Large intestine (tissue), 12 donors: ENCODE measurements at places on chromosomes 1 and 21. TPM values are rescaled to one million over a fixed set of nuclear protein-coding genes. Genes with fewer than 3 reads are reported as not detected.

The HSD3B2 gene
- 0.72 TPM for polyA plus RNA-seq

The C1QA gene
- 91.7 TPM for polyA plus RNA-seq

The CD84 gene
- polyA plus RNA-seq: 1.7 TPM

The OR2L5 gene
- not detected for polyA plus RNA-seq

The DIPK1A gene
- polyA plus RNA-seq: 15.9 TPM

The CRYBG2 gene
- polyA plus RNA-seq: 3.9 TPM

The OPRD1 gene
- polyA plus RNA-seq: 1.5 TPM

The LCE1A gene
- polyA plus RNA-seq: not detected

The TNFRSF9 gene
- 0.33 TPM for polyA plus RNA-seq

The PPFIA4 gene
- polyA plus RNA-seq: 4.1 TPM

The RGS2 gene
- 116 TPM for polyA plus RNA-seq

The DNASE2B gene
- polyA plus RNA-seq: 0.16 TPM

The NFIA gene
- polyA plus RNA-seq: 9.6 TPM

The CELA3A gene
- 0.25 TPM for polyA plus RNA-seq

The S100A9 gene
- 40.3 TPM for polyA plus RNA-seq

DNA sequence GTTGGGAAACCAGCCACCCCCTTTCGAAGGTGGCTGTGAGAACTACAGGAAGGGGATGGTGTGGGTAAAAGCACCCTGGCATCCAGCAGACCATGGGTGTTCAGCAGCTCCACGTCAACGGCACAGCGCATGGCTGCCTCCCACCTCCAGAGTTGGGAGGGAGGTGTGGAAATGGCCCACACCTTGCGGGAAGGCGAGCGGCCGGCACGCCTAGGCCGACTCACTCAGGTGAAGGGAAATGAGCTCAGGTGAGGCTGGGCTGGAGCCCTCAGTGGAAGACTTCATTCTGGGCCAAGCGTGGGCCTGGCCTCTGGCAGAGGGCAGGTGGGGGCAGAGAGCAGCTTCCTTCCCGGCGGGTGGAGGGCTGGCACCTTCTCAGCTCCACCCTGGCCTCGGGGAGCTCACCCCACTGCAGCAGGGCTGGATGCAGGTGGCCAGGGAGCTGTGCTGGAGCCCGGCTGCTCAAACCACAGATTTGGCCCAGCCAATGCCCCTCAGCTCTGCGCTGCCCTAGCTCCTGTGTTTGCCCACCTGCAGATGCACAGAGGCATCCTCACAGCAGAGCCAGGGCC is 24.8 kb upstream of the ALDH4A1 start:
- peaks cover 3% of the 10 kb centered on the region for H3K27me3 ChIP-seq
- H3K36me3 ChIP-seq: no peaks in the 10 kb centered on the region
- peaks cover 4% of the 10 kb centered on the region for H3K4me1 ChIP-seq
- H3K27ac ChIP-seq: no peak overlapping the region
- DNase-seq: no peak

- no peak for DNase-seq
- no peaks in the 10 kb centered on the region for H3K36me3 ChIP-seq
- no peak overlapping the region for H3K27ac ChIP-seq
- peaks cover 8% of the 10 kb centered on the region for H3K4me1 ChIP-seq
- H3K4me3 ChIP-seq: no peak overlapping the region
Observed at GRCh38 chr1:2373551-2374251, 17.7 kb downstream of the MORN1 start.

GRCh38 chr1:31848381-31848897 is 32.6 kb upstream of the SPOCD1 start:
- H3K4me1 ChIP-seq: no peaks in the 10 kb centered on the region
- no peaks in the 10 kb centered on the region for H3K27me3 ChIP-seq
- no peak overlapping the region for H3K4me3 ChIP-seq
- no peak overlapping the region for H3K27ac ChIP-seq
- H3K36me3 ChIP-seq: no peaks in the 10 kb centered on the region
- no peak for DNase-seq

GRCh38 chr1:170140371-170140770 is 5.4 kb upstream of the NTMT2 start:
- H3K4me3 ChIP-seq: no peak overlapping the region
- H3K36me3 ChIP-seq: no peaks in the 10 kb centered on the region
- H3K27ac ChIP-seq: no peak overlapping the region
- no peaks in the 10 kb centered on the region for H3K27me3 ChIP-seq

GRCh38 chr1:218463194-218464156 is 118.3 kb downstream of the TGFB2 start:
- DNase-seq: no peak
- no peak overlapping the region for H3K27ac ChIP-seq
- H3K36me3 ChIP-seq: no peaks in the 10 kb centered on the region

DNA sequence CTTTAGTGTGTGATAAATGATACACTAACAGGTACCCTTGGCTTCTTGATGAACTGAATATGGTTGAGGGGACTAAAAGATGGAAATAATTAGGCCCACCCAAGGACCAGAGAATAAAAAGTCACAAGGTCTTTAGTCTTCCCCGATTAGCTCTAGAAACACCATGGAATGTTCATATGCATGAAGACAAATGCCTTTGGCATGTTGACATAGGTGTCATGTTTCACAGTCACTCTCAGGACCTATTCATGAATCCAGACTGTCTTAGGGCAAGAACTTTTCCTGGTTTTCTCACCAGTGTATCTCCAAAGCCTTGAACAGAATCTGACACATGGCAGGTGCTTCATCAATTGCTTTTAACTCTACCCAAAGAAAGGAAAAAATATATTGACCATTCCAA is 412.8 kb downstream of the AJAP1 start:
- DNase-seq: no peak
- no peaks in the 10 kb centered on the region for H3K27me3 ChIP-seq
- no peak overlapping the region for H3K27ac ChIP-seq
- H3K4me1 ChIP-seq: no peaks in the 10 kb centered on the region
- no peaks in the 10 kb centered on the region for H3K36me3 ChIP-seq

GRCh38 chr1:37146071-37146470 is 111.8 kb upstream of the GRIK3 start:
- no peak overlapping the region for H3K4me3 ChIP-seq
- no peaks in the 10 kb centered on the region for H3K27me3 ChIP-seq
- H3K4me1 ChIP-seq: no peaks in the 10 kb centered on the region
- no peak for DNase-seq
- H3K27ac ChIP-seq: no peak overlapping the region

GRCh38 chr1:235098991-235099390 is 29.6 kb downstream of the TOMM20 start:
- no peaks in the 10 kb centered on the region for H3K27me3 ChIP-seq
- no peak overlapping the region for H3K4me3 ChIP-seq
- no peak overlapping the region for H3K27ac ChIP-seq
- no peak for DNase-seq

- no peak overlapping the region for H3K4me3 ChIP-seq
- no peaks in the 10 kb centered on the region for H3K36me3 ChIP-seq
- no peak for DNase-seq
- H3K4me1 ChIP-seq: no peaks in the 10 kb centered on the region
- no peak overlapping the region for H3K27ac ChIP-seq
- H3K27me3 ChIP-seq: no peaks in the 10 kb centered on the region
Observed at GRCh38 chr21:41195311-41195710, 27.4 kb downstream of the BACE2 start.

GRCh38 chr1:41795205-41795762 is 123.4 kb downstream of the HIVEP3 start:
- no peak overlapping the region for H3K4me3 ChIP-seq
- DNase-seq: no peak
- H3K36me3 ChIP-seq: no peaks in the 10 kb centered on the region
- H3K27ac ChIP-seq: no peak overlapping the region

- no peak for DNase-seq
- H3K4me3 ChIP-seq: no peak overlapping the region
- no peaks in the 10 kb centered on the region for H3K4me1 ChIP-seq
- no peaks in the 10 kb centered on the region for H3K27me3 ChIP-seq
Observed at GRCh38 chr1:60965280-60965854, 117.0 kb upstream of the NFIA start.

- H3K27ac ChIP-seq: no peak overlapping the region
- no peak overlapping the region for H3K4me3 ChIP-seq
- H3K27me3 ChIP-seq: peaks cover 7% of the 10 kb centered on the region
- no peak for DNase-seq
Observed at GRCh38 chr1:162829268-162829667, 31.7 kb downstream of the CCDC190 start.

GRCh38 chr1:150106341-150106740 is 38.8 kb downstream of the VPS45 start:
- H3K27me3 ChIP-seq: no peaks in the 10 kb centered on the region
- H3K36me3 ChIP-seq: no peaks in the 10 kb centered on the region
- no peak overlapping the region for H3K27ac ChIP-seq
- H3K4me3 ChIP-seq: no peak overlapping the region

- no peak overlapping the region for H3K27ac ChIP-seq
- H3K4me1 ChIP-seq: peaks cover 43% of the 10 kb centered on the region
- no peak overlapping the region for H3K4me3 ChIP-seq
- no peaks in the 10 kb centered on the region for H3K27me3 ChIP-seq
Observed at GRCh38 chr1:27596261-27596660, 7.7 kb downstream of the AHDC1 start.

DNA sequence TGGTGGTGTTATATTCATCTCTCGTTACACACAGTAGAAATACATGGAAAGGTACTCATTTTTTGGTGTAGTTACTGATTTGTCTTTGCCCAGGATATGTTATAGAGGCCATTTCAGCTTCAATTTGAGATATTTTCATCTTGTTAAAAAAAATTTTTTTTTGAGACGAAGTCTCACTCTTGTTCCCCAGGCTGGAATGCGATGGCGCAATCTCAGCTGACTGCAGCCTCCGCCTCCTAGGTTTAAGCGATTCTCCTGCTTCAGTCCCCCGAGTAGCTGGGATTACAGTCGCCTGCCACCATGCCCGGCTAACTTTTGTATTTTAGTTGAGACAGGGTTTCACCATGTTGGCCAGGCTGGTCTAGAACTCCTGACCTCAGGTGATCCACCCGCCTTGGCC is 19.0 kb downstream of the MORC3 start:
- no peaks in the 10 kb centered on the region for H3K27me3 ChIP-seq
- no peak overlapping the region for H3K4me3 ChIP-seq
- H3K27ac ChIP-seq: no peak overlapping the region
- H3K4me1 ChIP-seq: no peaks in the 10 kb centered on the region

GRCh38 chr21:32813265-32813903 is 41.8 kb upstream of the PAXBP1 start:
- H3K36me3 ChIP-seq: no peaks in the 10 kb centered on the region
- no peaks in the 10 kb centered on the region for H3K27me3 ChIP-seq
- DNase-seq: peak; percentile 16
- H3K27ac ChIP-seq: no peak overlapping the region

DNA sequence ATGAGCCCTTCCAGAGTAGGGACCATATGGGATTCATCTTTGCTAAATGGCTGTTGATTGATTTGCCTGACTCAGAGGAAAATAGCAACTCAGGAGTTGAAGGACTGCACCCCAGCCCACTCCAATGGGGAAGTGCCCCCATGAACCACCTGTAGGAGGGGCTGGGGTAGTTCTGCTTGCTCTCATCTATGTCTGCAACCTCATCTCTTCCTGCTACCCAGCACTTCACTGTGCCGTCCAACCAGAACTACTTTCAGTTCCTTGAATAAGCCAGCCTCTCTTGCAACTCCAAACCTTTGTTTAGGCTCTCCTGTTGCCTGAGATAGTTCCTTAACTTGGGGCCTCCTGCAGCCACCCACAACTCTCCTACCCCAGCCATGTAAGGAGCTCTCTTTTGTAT is 26.6 kb downstream of the BEND5 start:
- H3K4me3 ChIP-seq: no peak overlapping the region
- no peak for DNase-seq
- no peak overlapping the region for H3K27ac ChIP-seq
- peaks cover 37% of the 10 kb centered on the region for H3K36me3 ChIP-seq
- no peaks in the 10 kb centered on the region for H3K27me3 ChIP-seq

DNA sequence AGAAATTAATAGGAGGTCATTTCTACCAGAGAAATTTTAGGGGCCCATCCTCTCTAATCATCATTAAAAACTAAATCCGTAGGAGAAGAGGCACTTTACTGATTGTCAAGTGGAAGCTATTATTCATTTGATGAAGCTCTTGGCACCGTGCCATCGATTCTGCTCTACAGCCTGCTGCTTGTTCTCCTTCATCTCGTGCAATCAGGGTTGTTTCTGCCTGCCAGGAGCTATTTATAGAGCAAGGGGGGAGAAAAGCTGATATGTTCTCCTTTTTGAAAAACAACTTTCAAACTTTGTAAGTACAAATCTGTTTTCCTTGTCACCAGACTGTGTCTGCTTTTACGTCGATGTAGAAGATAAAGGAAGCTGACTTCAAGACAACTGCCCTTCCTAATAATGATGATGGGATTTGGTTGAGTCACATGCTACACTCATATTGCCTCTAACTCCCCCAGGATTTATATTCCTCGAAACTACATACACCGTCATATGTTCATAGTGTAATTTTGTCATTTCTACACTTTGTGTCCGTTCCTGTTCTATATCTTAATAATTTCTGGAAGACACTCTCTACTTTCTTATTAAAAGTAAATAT is 169.6 kb upstream of the LHX8 start:
- no peaks in the 10 kb centered on the region for H3K4me1 ChIP-seq
- no peak for DNase-seq
- H3K36me3 ChIP-seq: no peaks in the 10 kb centered on the region
- no peak overlapping the region for H3K4me3 ChIP-seq

DNA sequence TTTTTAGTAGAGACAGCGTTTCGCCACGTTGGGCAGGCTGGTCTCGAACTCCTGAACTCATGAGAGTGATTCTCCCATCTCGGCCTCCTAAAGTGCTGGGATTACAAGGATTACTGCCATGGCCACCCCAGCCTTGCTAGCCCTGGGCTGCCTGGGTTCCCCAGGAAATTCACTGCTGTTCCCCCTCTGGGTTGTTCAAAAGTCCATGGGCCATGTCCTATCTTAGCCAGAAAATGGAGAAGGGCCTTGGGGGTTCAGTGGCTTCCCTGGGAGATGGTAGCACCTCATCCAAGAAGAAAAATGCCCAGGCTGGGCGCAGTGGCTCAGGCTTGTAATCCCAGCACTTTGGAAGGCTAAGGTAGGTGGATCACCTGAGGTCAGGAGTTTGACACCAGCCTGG is 20.9 kb downstream of the SLC26A9 start:
- no peak overlapping the region for H3K27ac ChIP-seq
- H3K4me3 ChIP-seq: no peak overlapping the region
- H3K36me3 ChIP-seq: no peaks in the 10 kb centered on the region

DNA sequence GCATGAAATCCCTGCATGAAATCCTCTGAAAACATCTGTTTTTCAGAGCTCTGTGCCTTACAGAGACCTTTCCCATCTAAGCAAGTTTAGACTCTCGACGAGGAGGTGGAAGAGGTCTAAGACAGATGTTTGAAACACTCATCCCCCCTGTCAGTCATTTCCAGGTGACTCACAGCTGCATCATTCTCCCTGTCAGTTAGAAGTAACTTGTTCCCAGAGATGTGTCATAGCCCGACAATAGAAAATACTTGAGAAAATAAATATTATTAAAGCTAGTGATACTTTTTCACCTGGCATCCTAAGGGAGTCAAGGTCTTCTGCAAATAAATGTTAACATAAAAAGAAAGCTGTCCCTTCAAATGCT is 41.6 kb upstream of the SEC16B start:
- peaks cover 6% of the 10 kb centered on the region for H3K36me3 ChIP-seq
- H3K4me1 ChIP-seq: no peaks in the 10 kb centered on the region
- no peak overlapping the region for H3K27ac ChIP-seq
- H3K27me3 ChIP-seq: no peaks in the 10 kb centered on the region
